Activated CD4-positive, alpha-beta T cell treated with anti-CD3 and anti-CD28 coated beads, Interleukin-2, Interleukin-4, amounts not matched to agents 100 ng/mL and 50 ng/mL, durations not matched to agents 16 hours and 8 hours (primary cell): ENCODE measurements at places on chromosomes 7 and 10.

DNA sequence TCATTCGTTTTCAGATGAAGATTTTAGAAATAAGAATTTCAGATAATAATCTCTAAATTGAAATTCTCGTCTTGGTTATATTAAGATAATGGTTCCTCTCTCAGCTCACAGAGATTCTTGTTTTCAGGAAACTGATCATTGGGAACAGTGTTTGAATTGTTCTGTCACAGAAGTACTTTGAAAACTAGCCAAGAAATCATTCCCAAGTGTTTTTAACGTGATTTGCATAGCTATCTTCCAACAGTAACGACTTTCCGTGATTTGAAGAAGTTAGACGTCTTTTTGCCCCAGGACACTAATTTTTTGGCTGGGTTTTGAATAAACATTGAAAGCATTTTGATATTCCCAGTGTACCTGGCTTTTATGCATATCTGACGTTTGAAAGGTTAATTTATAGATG lies 116.0 kb downstream of the CDCA7L start:
- no peak for DNase-seq

GRCh38 chr7:80473751-80474150 lies 38.1 kb downstream of the GNAT3 start:
- DNase-seq = no peak

DNA sequence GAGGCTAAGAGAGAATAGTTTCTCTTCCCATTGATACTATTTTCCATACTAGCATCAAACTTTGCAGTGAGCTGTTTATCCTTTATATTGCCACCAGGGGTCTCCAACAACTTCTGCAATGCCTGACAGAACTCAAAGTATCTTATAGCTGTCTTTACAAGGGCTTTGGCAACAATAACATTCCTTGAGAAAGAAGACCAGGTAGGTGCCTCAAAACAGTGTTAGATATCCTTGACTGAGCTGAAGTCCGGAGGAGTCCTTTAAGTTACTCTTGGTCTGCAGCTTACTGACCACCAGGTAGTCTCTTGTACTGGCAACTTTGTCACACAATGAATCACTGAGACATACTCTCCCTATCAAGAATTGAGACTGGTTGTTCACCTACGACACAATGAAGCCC lies 30.0 kb upstream of the TES start:
- peak; percentile 48 for DNase-seq

- DNase-seq = no peak
Observed at GRCh38 chr7:85593355-85593754, 406.5 kb upstream of the SEMA3D start.
